Stimulated activated CD8-positive, alpha-beta memory T cell treated with anti-CD3 and anti-CD28 coated beads, Interleukin-12 subunit alpha, Interleukin-12 subunit beta, amount 100 ng/mL, for 1 hour (primary cell): ENCODE measurements at places on chromosomes 13 and 19.
A peak's percentile ranks its signal among the peaks of the same experiment; 100 is the strongest.

DNA sequence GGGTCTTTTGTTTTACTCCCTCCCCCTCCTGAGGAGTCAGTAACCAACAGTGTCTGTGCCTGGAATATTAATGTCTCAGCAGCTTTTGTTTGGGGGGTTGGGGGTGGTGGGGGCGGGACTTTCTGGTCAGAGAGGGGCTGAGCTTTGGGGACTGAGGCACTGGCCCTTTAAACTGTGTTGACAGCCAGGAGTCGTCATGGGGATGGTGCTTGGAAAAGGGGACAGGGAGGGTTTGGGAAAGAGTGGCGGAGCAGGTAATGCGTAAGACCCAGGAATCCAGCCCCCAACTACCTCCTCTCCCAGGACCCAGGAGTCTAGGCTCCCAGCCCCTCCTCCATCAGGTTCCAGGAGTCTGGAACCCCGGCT is 5.2 kb downstream of the CADM4 start:
- no peak for DNase-seq

- no peak for DNase-seq
Measured at GRCh38 chr13:106660746-106661625, 93.0 kb upstream of the ARGLU1 start.

GRCh38 chr19:5337126-5337525 is 3.5 kb downstream of the PTPRS start:
- no peak for DNase-seq

GRCh38 chr13:81138353-81138980 is 797.5 kb upstream of the SPRY2 start:
- no peak for DNase-seq

GRCh38 chr19:9151367-9151766 is 11.2 kb downstream of the ZNF317 start:
- peak; percentile 8 for DNase-seq

GRCh38 chr19:50537769-50538230 is 24.1 kb upstream of the ASPDH start:
- peak; percentile 33 for DNase-seq

- no peak for DNase-seq
Measured at GRCh38 chr19:46317339-46317738, 20.5 kb downstream of the HIF3A start.

DNA sequence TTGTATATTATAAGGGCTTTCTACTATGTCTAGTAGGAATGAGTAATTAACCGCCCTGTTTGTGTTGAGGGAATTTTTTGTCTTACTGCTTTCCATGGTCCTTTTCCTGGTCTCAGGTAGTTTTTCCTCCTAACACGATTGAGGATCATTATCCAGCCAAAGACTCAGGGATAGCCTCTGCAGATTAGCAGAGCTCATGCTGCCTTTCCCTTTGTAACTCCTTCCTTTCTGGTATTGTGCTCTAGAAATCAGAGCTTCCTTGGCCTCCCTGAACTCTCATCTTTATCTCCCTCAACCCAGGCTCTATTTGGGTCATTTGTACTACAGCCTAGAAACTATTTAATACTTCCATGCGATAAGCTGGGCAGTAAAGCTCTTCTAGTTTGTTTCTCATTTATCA is 142.1 kb downstream of the PDS5B start:
- no peak for DNase-seq

DNA sequence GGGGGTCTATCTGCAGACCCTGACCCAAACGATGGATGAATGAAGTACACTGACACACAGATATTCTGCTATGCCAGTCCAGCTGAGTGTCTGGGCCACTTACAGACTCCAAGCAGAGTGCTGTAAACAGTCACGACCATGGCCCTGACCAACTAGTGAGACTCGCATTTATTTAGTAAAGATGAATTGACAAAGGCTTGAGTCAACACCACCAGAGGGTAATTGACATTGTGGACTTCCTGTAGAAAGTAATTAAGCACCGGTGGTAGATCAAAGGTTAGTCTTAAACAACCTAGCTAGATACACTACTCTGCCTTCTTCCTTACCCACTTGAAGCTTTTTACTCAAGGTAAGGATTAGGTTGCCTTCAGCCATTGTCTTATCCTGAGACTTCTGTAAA is 63.4 kb upstream of the KPNA3 start:
- DNase-seq = no peak

- no peak for DNase-seq
Measured at GRCh38 chr19:34317311-34317927, 47.6 kb upstream of the GPI start.
